Head of caudate nucleus (tissue), 42 donors: ENCODE measurements at places on chromosomes 11 and 22.

GRCh38 chr22:29394931-29395581 lies 6.7 kb upstream of the AP1B1 start:
- DNase-seq, result peak; percentile 58

GRCh38 chr11:18720808-18721560 lies 5.0 kb downstream of the IGSF22 start:
- peak; percentile 86 for DNase-seq

GRCh38 chr22:23566705-23567475 lies 13.2 kb downstream of the IGLL1 start:
- no peak for DNase-seq

DNA sequence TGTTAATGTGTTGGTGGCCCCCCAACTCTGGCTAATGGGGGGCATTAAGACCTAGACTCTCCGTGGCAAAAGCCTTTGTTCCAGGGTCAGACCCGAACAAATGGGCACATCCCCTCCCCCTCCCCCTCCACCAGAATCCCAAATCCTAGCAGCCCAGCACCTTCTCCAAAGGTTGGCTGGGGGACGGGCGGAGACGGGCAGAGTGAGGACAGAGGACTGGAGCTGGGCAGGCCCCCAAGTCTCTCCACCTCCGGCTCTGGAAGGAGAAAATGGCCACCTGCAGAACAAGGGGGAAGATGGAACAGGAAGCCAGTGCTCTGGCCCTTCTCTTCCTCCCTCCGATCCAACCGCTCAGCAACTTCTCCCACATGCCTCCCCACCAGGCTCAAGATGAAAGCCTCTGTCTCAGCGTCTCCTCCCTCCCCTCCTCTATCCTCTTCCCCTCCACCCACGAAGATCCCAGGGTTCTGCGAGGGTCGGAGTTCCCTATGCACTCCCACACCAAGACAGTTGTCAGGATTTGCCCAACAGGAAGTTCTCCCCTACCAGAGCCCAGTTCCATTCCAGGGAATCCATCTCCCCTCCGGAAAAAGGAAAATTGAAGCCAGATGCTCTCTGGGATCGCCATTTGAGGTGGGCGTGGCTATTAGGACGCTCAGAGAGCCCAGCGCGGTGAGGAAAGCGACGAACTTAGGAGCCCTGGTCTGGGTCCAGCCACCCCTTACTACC lies 20.1 kb downstream of the ADA2 start:
- DNase-seq, result no peak

GRCh38 chr11:123308077-123308476 lies 113.0 kb upstream of the CLMP start:
- DNase-seq, result no peak

GRCh38 chr22:48449466-48450187 lies 1378.0 kb downstream of the BRD1 start:
- no peak for DNase-seq

DNA sequence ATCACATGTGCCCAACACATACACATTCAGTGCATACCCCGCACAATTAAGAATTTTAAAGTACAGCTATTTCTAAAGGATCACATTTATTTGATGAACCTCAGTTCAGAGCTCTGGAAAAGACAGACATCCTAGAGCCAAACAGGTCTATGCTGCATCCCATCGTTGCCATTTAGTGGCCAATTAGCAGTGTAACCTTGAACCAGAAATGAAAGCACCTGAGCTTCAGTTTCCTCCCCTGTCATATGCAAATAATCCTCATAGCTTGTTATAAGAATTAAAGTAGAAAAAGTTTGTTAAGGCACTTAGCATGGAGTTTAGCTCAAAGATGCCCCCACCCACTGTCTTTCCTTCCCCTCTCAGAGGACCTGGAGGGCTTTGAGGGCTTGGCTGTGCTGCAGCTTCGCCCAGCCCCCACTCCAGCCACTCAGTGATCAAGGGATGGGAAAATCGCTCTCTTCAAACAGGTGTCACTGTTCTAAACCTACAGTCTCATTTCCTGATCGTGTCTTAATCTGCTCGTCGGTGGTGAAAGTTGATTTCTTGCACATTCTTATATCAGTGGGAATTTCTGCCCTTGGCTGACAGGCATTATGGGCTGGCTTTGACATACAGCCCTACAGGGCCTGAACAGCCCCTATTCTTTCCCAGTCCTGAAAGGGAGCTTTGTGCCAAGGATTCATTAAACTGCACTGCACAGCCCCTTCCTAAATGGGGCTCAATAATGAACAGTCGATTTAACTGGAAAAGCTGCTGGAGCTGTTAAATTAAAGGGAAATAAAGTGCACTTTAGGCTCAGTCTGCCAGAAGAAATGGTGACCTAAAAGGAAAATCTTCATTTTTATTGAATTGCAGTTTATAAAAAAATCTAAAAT lies 23.3 kb upstream of the FAM181B start:
- DNase-seq, result peak; percentile 56

GRCh38 chr11:46134540-46134939 lies 13.3 kb upstream of the PHF21A start:
- no peak for DNase-seq

GRCh38 chr11:134939905-134940304 lies 527.9 kb upstream of the B3GAT1 start:
- no peak for DNase-seq

DNA sequence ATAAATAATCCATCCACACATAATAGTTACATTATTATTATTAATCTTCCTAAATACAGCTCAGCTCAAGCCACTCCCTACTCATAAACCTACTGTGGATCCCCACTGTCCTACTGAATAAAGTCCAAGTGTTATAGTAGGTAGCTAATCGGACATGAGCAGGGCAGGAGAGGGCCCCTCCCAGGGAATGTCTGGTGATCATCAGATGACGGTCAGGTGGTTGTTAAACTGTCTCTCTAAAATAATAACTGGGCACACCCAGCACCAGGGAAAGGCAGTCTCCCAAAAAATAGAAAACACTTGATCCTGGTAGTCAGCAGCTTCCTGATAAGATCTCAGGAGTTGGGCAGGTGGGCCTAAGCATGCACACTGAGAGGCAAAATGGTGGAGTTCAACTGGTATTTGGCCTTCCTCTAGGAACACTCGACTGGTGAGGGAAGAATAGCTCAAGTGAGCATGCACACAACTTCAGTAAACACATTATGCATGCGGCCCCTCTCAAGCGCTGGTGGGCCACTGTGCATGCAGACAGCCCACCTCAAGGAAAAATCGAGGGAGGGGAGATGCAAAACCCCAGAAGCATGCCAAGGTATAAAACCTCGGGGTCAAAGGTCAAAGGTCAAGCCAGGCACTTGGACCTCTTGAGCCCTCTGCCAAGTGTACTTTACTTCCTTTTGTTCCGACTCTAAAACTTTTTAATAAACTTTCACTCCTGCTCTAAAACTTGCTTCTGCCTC lies 65.0 kb downstream of the LRRC32 start:
- DNase-seq, result no peak

DNA sequence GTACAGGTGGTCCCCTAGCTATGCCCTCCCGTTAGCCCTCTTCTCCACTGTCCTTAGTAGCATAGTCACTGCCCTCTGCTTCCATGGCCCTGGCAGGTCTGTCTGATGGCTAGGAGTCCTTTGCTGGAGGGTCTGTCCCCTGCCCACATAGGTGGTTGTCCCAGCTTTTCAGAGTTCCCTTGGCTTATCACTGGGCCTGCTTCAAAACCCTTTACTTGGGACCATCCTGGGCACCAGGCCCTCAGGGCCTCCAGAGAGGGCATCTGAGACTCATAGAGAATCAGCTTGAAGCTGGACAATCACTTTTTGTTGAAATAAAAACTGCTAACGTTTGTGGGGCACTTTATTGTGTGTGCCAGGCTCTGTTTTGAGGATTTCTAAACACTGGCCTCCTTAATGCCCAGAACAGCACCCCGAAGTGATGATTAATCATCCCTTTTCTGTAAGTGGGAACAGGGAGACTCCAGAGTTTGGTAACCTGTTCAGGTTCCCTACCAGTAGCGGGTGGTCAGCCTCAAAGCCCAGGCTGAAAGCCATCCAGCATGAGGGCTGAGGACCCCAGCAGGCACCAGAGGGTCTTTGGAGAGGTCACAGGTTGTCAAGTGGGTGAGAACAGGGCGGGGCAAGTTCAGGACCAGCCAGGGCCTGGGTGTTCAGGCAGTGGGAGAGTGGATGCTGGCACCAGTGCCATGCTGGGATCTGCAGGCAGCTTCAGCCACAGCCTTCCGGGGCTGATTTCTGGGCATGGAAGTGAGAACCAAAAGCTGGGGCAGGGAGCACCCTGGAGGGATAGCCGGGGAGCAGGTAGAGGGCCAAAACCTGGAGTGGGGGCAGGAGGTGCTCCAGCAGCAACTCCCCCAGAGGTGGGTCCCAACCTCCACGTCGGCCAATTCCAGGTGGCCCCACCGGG lies 495 bp upstream of the KCNK4 start:
- DNase-seq, result no peak

DNA sequence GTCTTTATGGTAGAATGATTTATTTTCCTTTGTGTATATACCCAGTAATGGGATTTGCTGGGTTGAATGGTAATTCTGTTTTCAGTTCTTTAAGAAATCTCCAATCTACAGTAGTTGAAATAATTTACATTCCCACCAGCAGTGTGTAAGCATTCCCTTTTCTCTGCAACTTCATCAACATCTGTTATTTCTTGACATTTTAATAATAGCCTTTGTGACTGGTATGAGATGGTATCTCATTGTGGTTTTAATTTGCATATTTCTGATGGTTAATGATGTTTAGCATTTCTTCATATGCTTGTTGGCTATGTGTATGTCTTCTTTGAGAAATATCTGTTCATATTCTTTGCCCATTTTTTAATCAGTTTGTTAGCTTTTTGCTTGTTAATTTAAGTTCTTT lies 901.2 kb downstream of the METTL15 start:
- no peak for DNase-seq

- no peak for DNase-seq
These were observed 2.9 kb downstream of the CSNK1E start for GRCh38 chr22:38314051-38314932.

GRCh38 chr22:48907591-48907990 lies 920.1 kb downstream of the BRD1 start:
- no peak for DNase-seq

GRCh38 chr11:37496201-37496600 lies 898.2 kb upstream of the RAG2 start:
- DNase-seq, result no peak

DNA sequence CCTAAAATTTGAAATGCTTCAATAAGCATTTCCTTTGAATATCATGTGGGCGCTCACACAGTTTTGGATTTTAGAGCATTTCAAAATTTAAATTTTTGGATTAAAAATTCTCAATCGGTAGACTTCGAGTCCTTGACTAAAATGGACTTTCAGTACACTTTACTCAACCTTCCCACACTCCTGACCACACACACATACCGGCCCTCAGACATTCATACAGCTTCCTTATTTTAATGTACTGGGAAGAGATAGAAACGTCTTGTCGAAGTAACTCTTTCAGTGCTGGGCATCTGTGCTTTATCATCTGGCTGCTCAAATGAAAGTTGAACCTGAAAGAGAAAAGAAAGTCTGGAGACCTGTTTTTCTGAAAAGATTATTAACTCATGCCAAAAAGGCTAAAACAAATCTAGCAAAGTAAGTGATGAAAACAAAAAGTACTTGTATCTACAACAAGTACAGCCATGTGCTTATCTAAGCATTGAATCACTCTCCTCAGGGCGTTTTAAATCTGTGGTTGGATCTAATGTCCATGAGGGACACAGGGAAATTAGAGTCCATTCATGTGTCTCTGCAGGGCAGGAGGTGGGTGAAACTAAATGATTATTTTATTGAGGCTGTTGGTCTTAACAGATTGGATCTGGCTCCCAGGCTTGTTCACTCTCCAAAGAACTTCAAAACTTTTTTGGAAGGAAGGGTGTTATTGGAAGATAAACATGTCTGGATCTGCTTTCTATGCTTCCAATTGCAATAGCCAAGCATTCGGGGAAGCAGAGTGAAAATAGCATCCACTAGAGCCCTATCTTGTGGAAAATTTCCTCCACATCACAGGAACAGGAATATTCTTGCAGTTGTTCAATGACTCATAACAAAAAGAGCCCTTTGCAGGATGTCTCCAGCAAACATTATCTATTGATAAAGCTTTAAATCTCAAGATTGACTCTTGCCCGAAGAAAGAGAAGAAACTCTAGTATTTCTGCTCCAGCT lies 47.0 kb downstream of the CARD18 start:
- DNase-seq, result no peak

DNA sequence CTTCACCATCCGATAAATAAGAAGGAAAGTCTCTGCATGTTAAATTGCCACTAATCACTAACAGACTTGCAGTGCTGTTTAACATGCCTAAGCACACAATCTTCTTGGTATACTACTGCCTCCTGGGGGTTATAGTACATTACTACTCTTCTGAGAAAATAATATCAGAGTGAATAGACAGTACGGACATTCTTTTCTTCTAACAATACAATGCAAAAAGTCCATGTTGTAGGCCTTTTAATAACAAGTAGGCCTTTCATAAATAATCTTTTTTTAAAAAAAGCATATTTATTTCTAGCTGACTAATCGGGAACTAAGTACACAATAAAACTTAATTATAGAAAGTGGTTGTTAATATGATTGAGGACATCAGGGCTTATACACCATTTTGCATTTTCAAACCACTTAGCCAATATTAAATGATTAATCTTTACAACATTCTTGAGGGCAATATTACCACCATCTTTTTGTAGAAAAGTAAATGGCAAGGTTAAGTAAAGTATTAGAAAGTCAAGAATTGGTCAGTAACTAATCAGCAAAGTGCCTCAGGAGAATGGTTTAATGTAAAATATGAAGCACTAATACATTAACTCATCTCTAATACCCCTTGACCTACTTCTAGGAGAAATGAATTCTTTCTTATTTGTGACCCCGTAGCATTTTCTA lies 84.7 kb downstream of the TTC28 start:
- no peak for DNase-seq

DNA sequence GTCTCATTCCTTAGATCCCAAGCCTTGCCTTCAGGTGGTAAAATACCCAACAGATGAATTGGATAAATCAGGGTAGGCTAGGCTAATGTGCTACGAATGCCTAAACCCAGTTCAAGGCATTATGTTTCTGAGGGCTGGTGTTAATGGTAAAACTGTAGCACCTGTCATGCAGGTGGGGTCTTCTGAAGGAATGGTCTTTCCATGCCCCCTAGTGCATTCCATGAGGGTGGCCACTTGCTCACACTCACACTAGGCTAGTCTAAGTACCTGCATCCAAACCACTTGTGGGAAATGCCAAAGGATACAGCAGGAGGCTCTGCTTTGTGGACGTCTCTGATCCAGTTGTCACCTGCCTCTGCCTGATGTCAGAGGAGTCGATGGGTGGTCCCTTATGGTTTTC lies 24.2 kb upstream of the UCP3 start:
- DNase-seq, result no peak

DNA sequence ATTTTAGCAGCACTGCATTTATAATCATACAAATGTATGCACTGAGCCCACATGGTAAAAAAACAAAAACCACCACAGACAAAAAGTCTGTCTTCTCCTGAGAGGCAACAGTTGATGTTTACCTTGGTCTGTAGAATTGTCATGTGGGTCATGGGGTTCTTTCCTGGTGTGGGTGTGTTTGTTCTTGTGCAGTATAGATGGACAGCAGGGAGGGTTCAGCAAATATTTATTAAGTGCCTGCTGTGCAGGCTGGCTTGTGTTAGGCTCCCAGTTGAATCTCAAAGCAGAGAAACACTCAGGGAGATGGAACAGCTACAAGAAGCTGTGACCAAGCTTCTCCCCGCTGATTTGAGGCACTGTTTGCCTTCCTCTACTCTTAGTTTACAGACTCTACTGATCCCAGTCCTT lies 82.2 kb downstream of the PISD start:
- no peak for DNase-seq

- DNase-seq, result no peak
These were observed 12.7 kb downstream of the BLID start for GRCh38 chr11:122103321-122103720.
